ENCODE measurements at places on chromosomes 5 and 9. TPM values are rescaled to one million over a fixed set of nuclear protein-coding genes. Genes with fewer than 3 reads are reported as not detected.

Gene LCN15
- not detected for polyA plus RNA-seq

Gene PRLR
- polyA plus RNA-seq, result 0.61 TPM

Gene BNC2
- 0.28 TPM for polyA plus RNA-seq

Gene ADCY2
- polyA plus RNA-seq, result 0.19 TPM

Gene ANKRD18B
- not detected for polyA plus RNA-seq

Gene GPRIN1
- polyA plus RNA-seq, result 0.72 TPM

Gene TAF1L
- 0.04 TPM for polyA plus RNA-seq

Gene CHSY3
- polyA plus RNA-seq, result 0.15 TPM

Gene ANKRD34B
- not detected for polyA plus RNA-seq

Gene CLIC3
- polyA plus RNA-seq, result 1.3 TPM

Gene TOMM5
- polyA plus RNA-seq, result 54.0 TPM

Gene SOHLH1
- polyA plus RNA-seq, result 0.31 TPM

Gene EPB41L4B
- 37.0 TPM for polyA plus RNA-seq

Gene PRXL2C
- polyA plus RNA-seq, result 8.6 TPM

Gene COL23A1
- polyA plus RNA-seq, result 0.30 TPM

Gene IGIP
- polyA plus RNA-seq, result 7.0 TPM

Gene ADGRD2
- 0.23 TPM for polyA plus RNA-seq

Gene FCHO2
- 4.6 TPM for polyA plus RNA-seq

Gene PRUNE2
- polyA plus RNA-seq, result 19.1 TPM

Gene ANGPTL2
- 2.3 TPM for polyA plus RNA-seq

Gene PLEKHG4B
- polyA plus RNA-seq, result 0.30 TPM
